ENCODE measurements at places on chromosomes 2 and 18.

DNA sequence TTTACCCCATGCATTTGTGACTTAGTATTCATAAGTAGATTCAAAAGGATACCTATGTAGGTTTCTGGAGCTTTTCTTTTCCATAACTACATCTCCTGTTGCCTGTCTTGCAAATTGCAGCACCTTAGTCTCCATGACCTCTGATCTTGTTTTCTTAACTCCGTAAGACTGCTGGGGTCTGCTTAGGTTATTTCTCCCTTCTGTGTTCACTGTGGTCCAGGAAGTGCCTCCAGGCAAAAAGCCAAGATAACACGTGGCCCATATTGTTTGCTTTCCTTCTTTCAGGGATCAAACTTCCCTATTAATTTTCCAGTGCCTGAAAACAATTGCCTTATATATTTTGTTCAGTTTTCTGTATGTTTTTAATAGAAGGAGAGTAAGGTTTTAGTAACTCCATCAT, 86.4 kb downstream of the GCA start:
- no peak for DNase-seq

GRCh38 chr2:64268330-64269048, 124.3 kb upstream of the PELI1 start:
- DNase-seq: no peak

DNA sequence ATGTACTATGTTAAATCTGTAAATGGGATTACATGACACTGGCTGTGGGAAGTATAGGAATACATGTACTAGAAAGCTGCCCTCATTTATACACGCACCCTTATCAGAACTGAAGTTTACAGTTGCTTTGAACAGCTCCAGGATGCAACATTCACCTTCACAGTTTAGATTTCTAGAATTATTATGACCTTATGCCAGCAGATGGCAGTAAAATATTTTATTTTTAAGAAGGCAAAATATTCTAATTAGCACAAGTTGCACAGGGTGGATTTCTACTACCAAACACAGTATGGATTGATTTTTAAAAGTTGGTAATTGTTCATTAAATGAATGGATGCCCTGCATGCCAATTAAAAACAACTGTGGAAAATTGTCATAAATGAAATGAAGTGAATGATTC, 670.4 kb downstream of the KCNJ3 start:
- DNase-seq: no peak

- no peak for DNase-seq
Measured at GRCh38 chr18:10145546-10145945, 231.7 kb downstream of the VAPA start.

DNA sequence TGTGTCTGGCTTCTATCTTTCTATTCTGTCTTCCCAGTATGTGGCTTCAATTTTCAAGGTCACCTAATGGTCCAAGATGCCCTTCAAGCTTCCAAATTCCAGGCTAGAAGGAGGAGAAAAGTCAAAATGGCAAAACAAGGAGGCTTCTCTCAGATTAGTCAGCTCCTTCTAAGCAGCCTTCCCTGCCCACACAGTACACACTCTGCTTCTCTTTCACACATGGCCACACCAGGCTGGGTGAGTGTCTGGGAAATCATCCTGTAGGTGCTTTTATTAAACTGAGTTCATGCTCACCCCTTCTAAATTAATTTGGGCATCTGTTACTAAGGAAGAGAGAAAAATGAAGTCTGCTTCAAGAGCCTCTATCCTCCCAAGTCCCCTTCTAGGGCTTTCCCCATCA, 277.2 kb upstream of the MGAT5 start:
- DNase-seq: no peak

Measured in stimulated activated CD8-positive, alpha-beta memory T cell treated with anti-CD3 and anti-CD28 coated beads, Interleukin-4, amount 100 ng/mL, for 24 hours (primary cell).